HTR-8/SVneo (cell line): ENCODE measurements at places on chromosomes 2 and 18.
A peak's percentile ranks its signal among the peaks of the same experiment; 100 is the strongest.

DNA sequence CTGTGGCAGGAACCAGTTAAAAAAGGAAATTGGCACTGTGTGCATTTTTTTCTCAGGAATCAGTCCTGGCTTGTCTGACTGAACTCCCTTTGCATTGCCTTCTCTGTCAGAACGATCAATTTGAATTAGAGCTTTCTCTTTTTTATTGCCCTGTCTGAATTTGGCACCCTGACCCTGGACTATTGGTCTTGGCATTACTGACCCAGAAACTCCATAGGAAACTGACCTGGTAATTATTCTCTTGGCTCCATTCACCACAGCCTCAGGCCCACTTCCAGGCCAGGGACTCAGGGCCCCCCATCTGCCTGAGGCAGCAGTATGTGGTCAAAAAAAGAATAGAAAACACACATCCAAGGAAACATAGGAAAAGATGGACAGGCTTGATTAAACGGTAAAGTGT lies 32.0 kb upstream of the CCDC88A start:
- DNase-seq: no peak

GRCh38 chr2:122251158-122251557 lies 495.7 kb downstream of the TSN start:
- no peak for DNase-seq

DNA sequence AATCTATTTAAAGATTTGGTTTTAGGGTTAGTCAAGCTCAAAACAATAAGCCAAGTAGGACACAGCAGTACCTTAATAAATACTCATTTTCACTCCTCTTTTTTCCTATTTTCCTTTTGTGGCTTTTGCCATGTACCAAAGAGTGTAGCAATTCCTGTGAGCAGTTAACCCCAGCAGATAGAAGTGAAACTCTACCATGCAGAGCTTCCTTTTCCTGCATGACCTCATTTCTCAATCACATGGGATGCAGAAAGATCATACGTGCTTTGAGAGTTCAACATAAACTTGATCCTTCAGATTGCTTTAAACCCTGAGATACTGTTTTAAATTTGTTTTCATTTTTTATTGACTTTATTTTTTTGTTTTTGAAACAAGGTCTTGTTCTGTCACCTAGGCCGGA lies 99.1 kb upstream of the ARHGAP15 start:
- DNase-seq: no peak

GRCh38 chr2:86416146-86416545 lies 25.0 kb upstream of the KDM3A start:
- DNase-seq: no peak

DNA sequence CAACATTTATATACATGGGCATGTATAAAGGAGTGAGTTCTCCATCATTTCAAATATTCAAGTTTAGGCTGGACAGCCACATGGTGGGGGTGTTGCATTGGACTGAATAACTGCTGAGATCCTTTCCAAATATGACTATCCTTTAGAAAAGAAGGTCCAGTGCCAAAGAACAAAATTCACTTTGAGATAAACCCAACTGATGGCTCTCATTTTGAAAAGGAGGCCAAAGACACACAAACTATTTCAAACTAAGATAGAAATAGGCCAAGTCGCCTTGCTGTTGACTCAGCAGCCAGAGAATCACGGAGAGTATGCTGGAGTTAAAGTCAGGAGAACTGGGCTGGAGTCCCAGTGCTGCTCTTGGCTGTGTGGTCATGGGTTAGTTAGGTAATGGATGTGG lies 204.5 kb upstream of the LRATD1 start:
- DNase-seq: no peak

DNA sequence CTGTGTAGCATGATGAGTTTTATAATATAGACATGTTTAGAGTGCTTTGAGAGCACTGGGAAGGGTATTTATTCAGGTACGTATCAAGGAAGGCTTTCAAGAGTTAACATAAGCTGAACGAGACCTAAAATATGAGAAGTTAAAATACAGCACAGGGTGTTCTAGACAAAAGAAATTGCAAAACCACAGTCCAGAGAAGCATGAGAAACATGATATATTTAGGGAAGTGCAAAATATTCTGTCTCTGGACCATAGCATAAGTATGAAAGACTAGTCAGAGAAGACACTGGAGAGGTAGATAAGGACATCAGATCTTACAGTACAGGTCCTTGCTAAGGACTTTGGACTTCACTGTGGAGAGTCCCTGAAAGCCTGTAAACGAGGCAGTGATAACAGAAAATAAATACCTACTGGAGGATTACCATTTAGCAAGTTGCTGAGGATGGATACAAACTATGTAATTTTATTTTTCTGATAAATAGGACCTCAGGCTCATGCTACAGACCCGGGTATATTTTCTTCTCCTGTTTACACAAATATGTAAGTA lies 43.7 kb downstream of the FSIP2 start:
- no peak for DNase-seq

DNA sequence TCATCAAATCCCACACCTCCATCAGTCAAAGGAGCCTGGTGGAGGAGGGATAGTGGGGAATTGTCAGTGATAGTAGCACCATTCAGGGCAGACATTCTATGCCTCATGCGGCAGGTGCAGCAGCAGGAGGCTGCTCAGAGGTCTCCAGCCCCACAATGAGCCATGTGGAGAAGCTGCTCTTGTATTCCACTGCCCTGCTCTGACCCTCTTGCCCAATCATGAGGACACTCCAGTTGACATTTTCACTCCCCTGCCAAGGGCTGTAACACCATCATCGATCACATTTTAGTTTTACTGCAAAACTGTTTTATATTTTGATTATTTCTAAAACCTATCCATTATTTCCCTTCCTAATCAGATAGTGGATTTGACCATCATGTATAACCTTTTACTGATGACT lies 487.6 kb upstream of the KLHL29 start:
- DNase-seq: no peak

DNA sequence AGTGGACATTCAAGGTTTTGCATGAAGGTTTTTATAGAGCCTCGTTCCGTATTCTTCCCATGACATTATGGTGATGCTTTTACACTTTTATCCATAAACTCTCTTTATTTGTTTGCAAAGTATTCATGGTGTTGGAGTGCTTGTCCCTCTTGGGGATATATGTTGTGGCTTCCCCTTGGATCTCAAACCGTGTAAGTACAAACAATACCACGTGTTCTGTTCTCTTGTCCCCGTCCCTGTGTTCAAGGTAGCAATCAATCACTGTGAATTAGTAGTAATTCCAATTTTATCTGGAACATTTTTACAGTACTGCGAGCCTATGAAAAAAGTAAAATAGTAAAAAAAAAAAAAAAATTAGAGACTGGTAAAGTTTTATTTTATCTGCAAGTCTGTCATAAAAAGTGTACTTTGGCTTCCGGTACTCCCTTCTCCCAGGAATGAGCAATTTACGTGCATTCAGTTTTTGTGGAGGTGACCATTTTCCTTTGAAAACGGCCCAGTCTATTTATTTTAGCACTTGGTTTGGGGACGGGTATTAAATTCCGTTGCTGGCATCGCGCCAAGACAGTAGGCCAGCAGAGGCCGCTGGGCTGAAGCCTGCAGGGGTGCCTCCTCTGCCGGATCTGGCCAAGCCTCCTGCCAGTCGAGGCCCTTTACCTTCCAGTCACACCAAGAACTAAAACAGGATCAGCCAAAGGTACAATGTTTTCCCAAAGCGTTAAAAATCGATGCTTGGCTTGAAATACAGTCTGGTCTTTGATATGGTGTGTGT lies 175.7 kb downstream of the SOCS6 start:
- DNase-seq: peak; percentile 40

DNA sequence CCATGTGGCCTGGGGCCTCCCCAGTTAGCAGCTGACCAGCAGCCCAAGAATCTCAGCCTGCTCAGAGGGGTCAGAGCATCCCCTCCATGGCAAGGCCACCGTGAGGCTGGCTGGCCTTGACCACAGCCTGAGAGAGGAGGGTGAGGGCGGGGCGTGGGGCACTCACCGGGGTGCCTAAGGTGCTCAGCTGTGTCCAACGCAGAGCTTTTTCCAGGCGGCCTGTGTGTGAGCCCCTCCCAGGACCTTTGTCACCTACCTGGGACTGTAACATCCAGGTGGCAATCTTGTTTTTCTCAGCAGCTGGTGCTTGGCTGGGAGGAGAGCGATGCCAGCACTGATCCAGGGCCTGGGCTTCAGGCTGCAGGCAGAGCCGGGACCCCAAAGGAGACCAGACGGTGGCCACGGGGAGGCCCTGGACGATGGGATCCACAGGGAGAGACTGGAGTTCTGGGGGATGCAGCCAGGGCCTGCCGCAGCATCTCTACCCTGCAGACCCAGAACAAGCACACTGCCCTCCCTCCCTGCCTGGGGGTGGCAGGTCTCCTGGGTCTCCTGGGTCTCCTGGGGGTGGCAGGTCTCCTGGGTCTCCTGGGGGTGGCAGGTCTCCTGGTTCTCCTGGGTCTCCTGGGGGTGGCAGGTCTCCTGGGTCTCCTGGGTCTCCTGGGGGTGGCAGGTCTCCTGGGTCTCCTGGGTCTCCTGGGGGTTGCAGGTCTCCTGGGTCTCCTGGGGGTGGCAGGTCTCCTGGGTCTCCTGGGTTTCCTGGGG lies 12.3 kb downstream of the SNED1 start:
- DNase-seq: no peak

DNA sequence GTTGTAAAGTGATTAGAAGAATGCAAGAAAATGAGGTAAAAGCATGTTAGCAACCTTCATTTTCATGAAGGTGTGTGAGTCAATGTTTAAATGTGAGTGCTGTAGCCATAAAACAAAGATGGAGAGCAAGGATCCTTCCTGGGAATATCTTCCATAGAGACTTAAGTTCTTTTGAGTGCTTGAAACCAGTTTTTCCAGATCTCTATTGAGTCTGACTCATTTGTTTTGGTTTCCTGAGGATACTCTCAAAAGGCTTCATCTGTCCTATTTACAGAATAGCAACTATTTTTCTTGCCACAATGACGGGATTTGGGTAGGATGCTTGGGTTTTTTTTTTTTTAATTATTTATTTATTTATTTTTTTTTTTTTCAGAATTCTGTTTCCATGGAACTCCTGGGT lies 45.9 kb upstream of the ASB1 start:
- DNase-seq: no peak

GRCh38 chr18:74420481-74420880 lies 36.6 kb downstream of the DIPK1C start:
- DNase-seq: no peak

- no peak for DNase-seq
Observed at GRCh38 chr18:55268151-55268601, 308.9 kb upstream of the CCDC68 start.

- no peak for DNase-seq
Observed at GRCh38 chr2:30713698-30714097, 93.5 kb downstream of the CAPN13 start.

- no peak for DNase-seq
Observed at GRCh38 chr2:207416111-207416510, 113.7 kb upstream of the CREB1 start.

GRCh38 chr2:102707796-102708695 lies 53.8 kb upstream of the TMEM182 start:
- DNase-seq: no peak

DNA sequence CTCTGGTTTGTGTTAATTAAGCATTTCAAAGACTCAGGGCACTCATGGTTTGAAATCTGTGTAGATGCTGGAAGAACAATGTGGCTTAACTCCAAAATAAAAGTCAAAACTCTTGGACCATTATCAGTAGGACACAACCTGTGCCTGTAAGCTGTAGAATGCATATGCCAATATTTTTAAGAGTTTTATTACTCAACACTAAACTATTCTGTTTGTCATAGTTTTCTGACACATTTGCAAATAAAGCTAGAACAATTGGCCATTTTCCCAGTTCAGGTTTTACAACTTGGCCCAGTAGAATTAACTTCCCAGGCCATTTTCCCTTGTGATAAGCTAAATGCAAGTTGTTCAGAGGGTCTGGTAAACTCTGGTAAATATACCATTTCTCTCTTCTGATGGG lies 713.1 kb downstream of the CBLN2 start:
- DNase-seq: no peak

DNA sequence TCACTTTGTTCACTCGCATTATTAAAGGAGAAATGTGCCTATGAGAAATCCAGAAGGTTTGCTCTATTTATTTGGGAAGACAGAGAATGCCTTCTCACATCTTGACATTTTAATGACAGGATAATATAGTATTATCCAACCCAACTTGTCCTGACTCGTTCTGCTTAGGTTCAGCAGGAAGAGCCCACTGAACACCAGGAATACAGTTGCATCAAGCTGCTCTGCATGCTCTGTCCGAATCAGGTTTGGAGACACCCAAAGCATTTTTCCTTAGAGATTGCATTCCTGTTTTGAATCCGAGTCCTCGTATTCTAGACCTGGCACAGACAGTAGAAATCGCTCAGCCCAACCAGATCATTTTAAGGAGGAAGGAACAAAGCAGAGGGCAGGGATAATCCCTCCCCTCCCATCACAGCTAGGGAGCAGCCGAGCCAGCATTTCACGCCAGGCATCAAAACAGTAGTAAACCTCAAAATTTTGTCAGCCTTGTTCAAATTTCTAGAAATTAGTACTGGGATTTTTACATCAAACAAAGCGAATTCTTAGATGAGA lies 837.4 kb upstream of the ID2 start:
- DNase-seq: no peak

GRCh38 chr2:101698844-101699754 lies 1.6 kb downstream of the MAP4K4 start:
- DNase-seq: no peak

DNA sequence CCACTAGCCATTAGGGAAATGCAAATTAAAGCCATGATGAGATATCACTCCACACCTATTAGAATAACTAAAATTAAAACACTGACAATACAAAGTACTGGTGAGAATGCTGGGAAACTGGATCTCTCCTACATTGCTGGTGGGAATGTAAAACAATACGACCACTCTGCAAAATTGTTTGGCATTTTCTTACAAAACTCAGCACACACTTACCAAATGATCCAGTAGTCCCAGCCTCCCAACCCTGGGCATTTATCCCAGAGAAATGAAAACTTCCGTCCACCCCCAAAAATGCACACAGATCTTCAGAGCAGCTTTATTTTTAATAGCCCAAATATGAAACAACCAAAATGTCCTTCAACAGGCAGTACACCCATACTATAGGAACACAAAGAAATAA lies 8.9 kb upstream of the TMSB10 start:
- no peak for DNase-seq

- no peak for DNase-seq
Observed at GRCh38 chr2:44655401-44655864, 286.1 kb upstream of the SIX3 start.

DNA sequence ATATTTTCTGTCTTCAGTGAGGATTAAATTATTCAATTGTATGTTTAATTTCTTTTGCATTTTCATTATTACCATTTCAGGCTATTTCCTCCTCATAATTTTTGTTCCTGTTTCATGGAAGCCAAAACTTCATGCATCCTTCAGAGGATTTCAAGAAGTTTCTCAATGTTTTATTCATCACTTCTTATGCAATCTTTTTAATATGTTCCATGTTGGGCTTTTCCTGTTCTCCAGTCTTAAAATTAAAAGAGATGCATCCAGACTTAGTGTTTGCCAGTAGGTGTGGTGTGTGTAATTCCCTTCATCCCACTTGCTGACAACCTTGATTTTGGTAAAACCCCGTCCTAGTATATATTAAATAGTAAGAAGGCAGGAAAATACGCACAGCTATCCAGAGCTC lies 190.0 kb downstream of the EN1 start:
- no peak for DNase-seq
